ENCODE measurements at places on chromosomes 6 and 20. TPM values are rescaled to one million over a fixed set of nuclear protein-coding genes. Genes with fewer than 3 reads are reported as not detected.
A peak's percentile ranks its signal among the peaks of the same experiment; 100 is the strongest.

- H3K4me3 ChIP-seq, result no peak overlapping the region
- H3K36me3 ChIP-seq, result peaks cover 66% of the 10 kb centered on the region
- DNase-seq, result no peak
These were observed 29.5 kb downstream of the EEF1A1 start for GRCh38 chr6:73491377-73491776.

PAK5 gene
- not detected for total RNA-seq

DNA sequence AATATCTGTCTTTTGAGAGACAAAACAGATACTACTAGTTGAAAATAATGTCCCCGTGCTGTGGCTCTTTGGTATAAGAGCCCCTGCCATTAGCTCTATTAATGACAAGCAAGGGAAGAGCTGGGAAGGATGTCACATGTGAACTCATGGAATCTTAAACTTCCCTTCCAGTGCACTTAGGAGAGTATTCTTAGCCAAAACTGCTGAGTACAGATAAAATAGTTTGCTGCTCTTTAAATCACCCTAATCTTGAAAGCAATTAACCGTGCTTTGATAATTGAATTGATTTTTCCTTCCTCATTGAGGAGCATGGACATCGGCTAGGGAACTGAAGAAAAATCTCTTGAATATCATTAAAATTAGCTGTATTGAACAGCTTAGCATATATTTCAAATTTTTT, 91.7 kb downstream of the SLC35B3 start:
- H3K36me3 ChIP-seq, result no peaks in the 10 kb centered on the region
- DNase-seq, result no peak
- no peak overlapping the region for H3K4me3 ChIP-seq

GRCh38 chr20:64244281-64244805, 11.2 kb upstream of the PCMTD2 start:
- no peak overlapping the region for H3K4me3 ChIP-seq
- H3K27me3 ChIP-seq, result peaks cover 4% of the 10 kb centered on the region
- H3K36me3 ChIP-seq, result no peaks in the 10 kb centered on the region
- no peak overlapping the region for H3K27ac ChIP-seq
- DNase-seq, result no peak

DNA sequence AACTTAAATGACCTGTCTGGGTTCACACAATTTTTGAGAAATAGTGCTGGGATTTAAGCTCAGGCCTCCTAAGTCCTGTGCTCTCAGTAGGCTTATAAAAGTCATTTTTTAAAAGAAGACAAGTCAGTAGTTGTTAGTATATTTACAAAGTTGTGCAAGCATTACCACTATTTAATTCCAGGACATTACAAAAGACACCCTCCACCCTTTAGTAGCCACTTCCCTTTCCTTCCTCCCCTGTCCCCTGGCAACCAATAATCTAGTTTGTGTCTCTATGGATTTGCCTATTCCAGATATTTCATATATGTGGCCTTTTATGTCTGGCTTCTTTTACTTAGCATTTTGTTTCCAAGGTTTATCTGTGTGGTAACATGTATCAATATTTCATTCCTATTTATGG, 37.6 kb downstream of the HMGN3 start:
- H3K36me3 ChIP-seq, result peaks cover 6% of the 10 kb centered on the region
- peaks cover 3% of the 10 kb centered on the region for H3K4me1 ChIP-seq
- H3K27ac ChIP-seq, result no peak overlapping the region
- no peak overlapping the region for H3K4me3 ChIP-seq

- DNase-seq, result no peak
- H3K4me1 ChIP-seq, result peaks cover 29% of the 10 kb centered on the region
- H3K27me3 ChIP-seq, result peaks cover 33% of the 10 kb centered on the region
- H3K36me3 ChIP-seq, result no peaks in the 10 kb centered on the region
These were observed 20.2 kb upstream of the HLA-DOA start for GRCh38 chr6:33029328-33030184.

DNA sequence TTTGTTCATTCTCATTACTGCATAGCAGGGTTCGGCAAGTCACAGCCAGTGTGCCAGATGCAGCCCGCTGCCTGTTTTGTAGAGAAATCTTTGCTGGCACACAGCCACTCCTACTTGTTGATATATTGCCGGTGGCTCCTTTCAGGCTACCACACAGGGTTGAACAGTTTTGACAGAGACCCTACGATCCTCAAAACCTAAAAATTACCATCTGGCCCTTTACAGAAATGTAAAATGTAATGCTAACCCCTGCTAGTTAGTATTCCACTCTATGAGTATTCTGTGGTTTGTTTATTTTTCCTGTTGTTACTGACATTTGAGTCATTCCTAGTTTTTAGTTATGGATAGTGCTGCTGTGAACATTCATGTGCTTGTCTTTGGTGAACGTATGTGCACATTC, 11.5 kb downstream of the DHX35 start:
- peaks cover 21% of the 10 kb centered on the region for H3K4me1 ChIP-seq
- no peak overlapping the region for H3K27ac ChIP-seq
- DNase-seq, result no peak
- no peak overlapping the region for H3K4me3 ChIP-seq

DNA sequence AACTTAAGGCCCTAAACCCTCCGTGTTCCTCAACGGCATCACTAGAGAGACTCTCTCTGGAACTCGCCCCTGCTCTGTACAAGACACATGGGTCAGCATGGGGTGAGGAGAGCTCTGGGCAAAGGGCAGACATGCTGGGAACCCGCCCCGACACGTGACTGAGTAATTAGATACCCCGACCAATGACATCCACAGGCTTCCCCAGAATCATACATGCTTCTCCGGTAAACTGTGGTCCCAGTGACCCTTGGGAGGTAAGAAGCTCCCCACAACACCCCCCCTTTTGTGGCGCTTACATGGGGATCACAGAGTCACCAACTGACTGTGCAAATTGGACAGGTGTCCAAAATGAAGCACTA, 31.7 kb upstream of the RPS6KA2 start:
- no peak overlapping the region for H3K27ac ChIP-seq
- DNase-seq, result no peak
- peaks cover 6% of the 10 kb centered on the region for H3K4me1 ChIP-seq
- peaks cover 22% of the 10 kb centered on the region for H3K27me3 ChIP-seq
- H3K36me3 ChIP-seq, result no peaks in the 10 kb centered on the region
- H3K4me3 ChIP-seq, result no peak overlapping the region

NKX2-2 gene
- not detected for total RNA-seq

GRCh38 chr6:3235486-3235885, 8.0 kb upstream of the TUBB2B start:
- H3K36me3 ChIP-seq, result no peaks in the 10 kb centered on the region
- H3K4me1 ChIP-seq, result peaks cover 8% of the 10 kb centered on the region
- DNase-seq, result no peak
- H3K27ac ChIP-seq, result no peak overlapping the region
- peaks cover 71% of the 10 kb centered on the region for H3K27me3 ChIP-seq

DNA sequence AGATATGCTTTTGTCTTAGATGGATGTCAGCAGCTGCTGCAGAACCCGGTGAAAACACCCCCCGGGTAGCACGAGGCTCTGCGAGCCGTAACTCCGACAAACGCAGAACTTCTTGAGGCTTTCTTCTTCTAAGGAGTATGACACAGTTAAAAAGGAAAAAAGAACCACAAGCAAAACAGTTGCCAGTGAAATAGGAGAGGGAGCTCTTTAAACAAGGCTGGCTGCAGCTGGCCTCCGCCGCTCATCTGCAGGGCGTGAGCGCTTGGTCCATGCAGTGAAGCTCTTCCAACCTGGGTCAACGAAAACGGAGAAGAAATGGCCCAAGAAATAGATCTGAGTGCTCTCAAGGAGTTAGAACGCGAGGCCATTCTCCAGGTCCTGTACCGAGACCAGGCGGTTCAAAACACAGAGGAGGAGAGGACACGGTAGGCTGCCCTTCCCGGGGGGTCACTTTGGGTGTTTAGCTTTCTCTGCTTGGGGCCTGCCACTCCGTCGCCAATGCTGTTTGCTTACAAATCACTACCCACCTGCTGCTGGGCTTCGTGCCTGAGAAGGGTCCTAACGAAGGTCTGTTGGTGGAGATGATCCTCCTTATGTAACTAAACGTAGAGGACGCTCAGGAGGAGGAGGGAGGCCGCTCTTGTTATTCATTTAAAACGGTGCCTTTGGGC, 13.2 kb downstream of the SYTL3 start:
- peaks cover 37% of the 10 kb centered on the region for H3K4me1 ChIP-seq
- no peak overlapping the region for H3K4me3 ChIP-seq
- DNase-seq, result no peak
- peaks cover 93% of the 10 kb centered on the region for H3K36me3 ChIP-seq
- H3K27me3 ChIP-seq, result no peaks in the 10 kb centered on the region

DNA sequence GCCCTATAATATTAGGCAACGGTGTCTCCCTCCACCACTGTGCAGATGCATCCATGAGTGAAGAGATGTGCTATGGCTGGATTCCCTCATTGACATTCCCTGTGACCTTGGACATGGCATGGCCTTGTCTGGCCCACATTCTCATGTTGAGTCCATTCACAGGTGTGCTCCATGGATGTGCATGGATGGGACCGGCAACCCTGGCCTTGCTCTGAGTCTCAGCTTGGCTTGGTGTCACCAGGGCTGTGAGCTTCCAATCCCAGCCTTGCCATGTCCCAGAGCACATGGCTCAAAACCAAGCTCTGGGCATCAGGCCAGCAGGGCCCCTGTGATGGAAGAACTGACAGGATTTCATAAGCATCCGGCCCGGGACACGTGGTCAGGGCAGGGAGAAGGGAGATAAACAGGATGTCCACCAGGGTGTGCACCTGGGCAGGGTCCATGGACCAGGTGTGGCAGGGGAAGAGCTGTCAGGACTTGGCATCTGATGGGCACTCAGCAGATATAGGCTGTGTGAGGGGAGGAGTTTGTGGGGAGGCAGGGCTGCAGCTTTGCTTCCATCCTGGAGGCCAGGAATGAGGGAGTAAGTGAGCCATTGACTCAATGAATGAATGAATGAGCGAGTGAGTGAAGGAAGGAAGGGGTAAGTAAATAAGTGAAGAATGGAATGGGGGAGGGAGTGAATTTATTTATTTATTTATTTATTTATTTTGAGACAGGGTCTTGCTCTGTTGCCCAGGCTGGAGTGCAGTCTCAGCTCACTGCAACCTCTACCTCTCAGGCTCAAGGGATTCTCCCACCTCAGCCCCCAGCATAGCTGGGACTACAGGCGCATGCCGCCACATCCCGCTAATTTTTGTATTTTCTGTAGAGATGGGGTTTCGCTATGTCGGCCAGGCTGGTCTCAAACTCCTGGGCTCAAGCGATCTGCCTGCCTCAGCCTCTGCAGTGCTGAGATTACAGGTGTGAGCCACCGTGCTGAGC, 15.7 kb downstream of the NRSN2 start:
- H3K4me1 ChIP-seq, result peaks cover 32% of the 10 kb centered on the region
- H3K36me3 ChIP-seq, result no peaks in the 10 kb centered on the region
- H3K27ac ChIP-seq, result peak overlapping the region; percentile 10
- no peak for DNase-seq

C20orf204 gene
- 4.3 TPM for total RNA-seq

HLA-G gene
- total RNA-seq, result 1.1 TPM

KHDRBS2 gene
- not detected for total RNA-seq

VGLL2 gene
- total RNA-seq, result not detected

BIRC7 gene
- total RNA-seq, result not detected

GRCh38 chr20:53801609-53802370, 208.2 kb upstream of the ZNF217 start:
- no peak overlapping the region for H3K27ac ChIP-seq
- H3K4me3 ChIP-seq, result no peak overlapping the region
- no peak for DNase-seq
- no peaks in the 10 kb centered on the region for H3K27me3 ChIP-seq
- H3K36me3 ChIP-seq, result no peaks in the 10 kb centered on the region

DNA sequence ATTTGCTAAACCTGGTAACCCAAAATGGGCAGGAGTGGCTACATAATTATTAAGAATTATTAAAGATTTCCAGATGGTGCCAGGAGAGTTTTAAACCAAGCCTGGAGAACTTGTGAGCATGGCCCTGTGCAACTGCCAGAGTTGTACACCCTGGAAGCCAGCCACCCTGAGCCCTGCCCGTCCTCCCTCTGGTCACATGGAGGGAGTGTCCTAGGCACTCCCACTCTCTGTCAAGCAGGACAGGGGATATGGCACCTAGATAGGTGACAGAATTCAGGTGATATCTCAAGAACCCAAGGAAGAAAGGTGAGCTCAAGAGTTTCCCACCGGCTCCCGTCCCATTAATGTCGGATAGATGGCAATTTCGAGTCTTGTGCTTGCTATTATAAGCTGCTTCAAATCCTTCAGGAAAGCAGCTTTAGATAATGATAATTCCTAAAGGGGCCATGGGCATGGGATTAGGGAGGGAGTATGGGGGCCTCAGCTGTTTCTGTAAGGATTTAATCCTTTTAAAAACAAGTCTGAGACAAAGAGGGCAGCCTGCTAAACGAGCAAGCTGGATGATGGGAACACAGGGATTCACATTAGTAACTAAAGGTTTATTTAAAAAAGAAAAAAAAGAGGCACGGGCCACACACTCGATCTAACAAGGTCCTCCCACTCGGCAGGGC, 169.1 kb downstream of the BMP7 start:
- H3K4me3 ChIP-seq, result no peak overlapping the region
- no peaks in the 10 kb centered on the region for H3K36me3 ChIP-seq
- no peak for DNase-seq
- H3K27me3 ChIP-seq, result no peaks in the 10 kb centered on the region
- no peak overlapping the region for H3K27ac ChIP-seq
- H3K4me1 ChIP-seq, result peaks cover under 1% of the 10 kb centered on the region

MC3R gene
- not detected for total RNA-seq

- H3K4me1 ChIP-seq, result no peaks in the 10 kb centered on the region
- DNase-seq, result no peak
- no peak overlapping the region for H3K4me3 ChIP-seq
- H3K36me3 ChIP-seq, result no peaks in the 10 kb centered on the region
- no peaks in the 10 kb centered on the region for H3K27me3 ChIP-seq
These were observed 102.1 kb upstream of the LAMP5 start for GRCh38 chr20:9412309-9412708.

- H3K36me3 ChIP-seq, result no peaks in the 10 kb centered on the region
- H3K4me3 ChIP-seq, result no peak overlapping the region
- H3K4me1 ChIP-seq, result no peaks in the 10 kb centered on the region
- H3K27ac ChIP-seq, result no peak overlapping the region
These were observed 154.0 kb downstream of the CLVS2 start for GRCh38 chr6:123150076-123150475.

- no peaks in the 10 kb centered on the region for H3K36me3 ChIP-seq
- H3K4me1 ChIP-seq, result peaks cover 3% of the 10 kb centered on the region
- H3K4me3 ChIP-seq, result no peak overlapping the region
- H3K27ac ChIP-seq, result no peak overlapping the region
- DNase-seq, result no peak
These were observed 37.7 kb downstream of the DSE start for GRCh38 chr6:116408491-116408890.

Data from activated T-helper 2 cell treated with anti-CD3 and anti-CD28 coated beads, Interferon-gamma antibody, Interleukin-2, Interleukin-4, amounts not matched to agents 10 μg/mL and 5 μg/mL and 100 μg/mL, durations not matched to agents 14 hours and 24 hours and 36 hours (primary cell).